Activated CD4-positive, alpha-beta T cell treated with anti-CD3 and anti-CD28 coated beads, Interleukin-2, amount 50 U/mL, for 4 hours (primary cell): ENCODE measurements at places on chromosomes 6 and 20.

GRCh38 chr6:40443842-40444241 lies 143.3 kb downstream of the LRFN2 start:
- DNase-seq = no peak

- no peak for DNase-seq
Observed at GRCh38 chr6:158560836-158561320, 987 bp downstream of the TMEM181 start.

DNA sequence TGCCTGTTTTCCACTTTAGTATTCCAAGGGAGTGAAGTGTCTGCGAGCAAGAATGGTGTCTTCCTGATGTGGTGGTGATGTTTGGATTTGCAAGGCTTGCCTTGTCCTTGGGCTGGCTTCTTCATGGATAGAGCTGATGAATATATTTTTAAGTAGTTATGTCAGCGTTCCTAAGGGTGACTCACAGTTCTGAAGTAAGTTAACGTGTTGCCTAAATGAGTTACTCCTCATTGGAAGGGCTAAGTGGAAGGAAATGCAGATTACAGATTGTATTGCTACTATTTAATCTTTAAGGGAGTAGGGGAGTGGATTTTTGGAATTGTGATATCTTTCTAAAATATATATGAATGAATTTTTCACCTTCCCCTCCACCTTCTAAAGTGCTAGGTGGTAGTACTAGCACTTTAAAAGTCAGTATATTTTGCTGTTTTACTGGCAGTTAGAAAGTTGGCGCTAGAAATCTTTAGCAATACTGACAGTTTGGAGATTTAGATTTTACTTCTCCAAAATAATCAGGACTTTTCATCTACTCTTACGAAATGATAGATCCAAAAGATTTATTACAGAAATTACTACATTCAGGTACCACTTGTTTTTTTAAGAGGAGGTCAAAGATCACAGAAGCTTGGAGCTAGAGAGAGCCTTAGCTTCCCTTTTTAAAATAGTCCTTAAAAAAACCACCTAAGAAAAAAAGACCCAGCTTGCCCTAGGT lies 197.4 kb downstream of the JARID2 start:
- DNase-seq = no peak

GRCh38 chr6:79173378-79173777 lies 61.1 kb downstream of the HMGN3 start:
- no peak for DNase-seq
